Small intestine (tissue), 16 donors: ENCODE measurements at places on chromosomes 3 and 15. TPM values are rescaled to one million over a fixed set of nuclear protein-coding genes. Genes with fewer than 3 reads are reported as not detected.

EDC3 gene
- 29.2 TPM for polyA plus RNA-seq

GRCh38 chr3:148758303-148758884 lies 60.7 kb downstream of the AGTR1 start:
- no peak for DNase-seq
- H3K4me3 ChIP-seq, result no peak overlapping the region
- no peak overlapping the region for H3K27ac ChIP-seq
- H3K4me1 ChIP-seq, result no peaks in the 10 kb centered on the region
- no peaks in the 10 kb centered on the region for H3K27me3 ChIP-seq
- H3K36me3 ChIP-seq, result no peaks in the 10 kb centered on the region

MYL3 gene
- 81.6 TPM for polyA plus RNA-seq

DNA sequence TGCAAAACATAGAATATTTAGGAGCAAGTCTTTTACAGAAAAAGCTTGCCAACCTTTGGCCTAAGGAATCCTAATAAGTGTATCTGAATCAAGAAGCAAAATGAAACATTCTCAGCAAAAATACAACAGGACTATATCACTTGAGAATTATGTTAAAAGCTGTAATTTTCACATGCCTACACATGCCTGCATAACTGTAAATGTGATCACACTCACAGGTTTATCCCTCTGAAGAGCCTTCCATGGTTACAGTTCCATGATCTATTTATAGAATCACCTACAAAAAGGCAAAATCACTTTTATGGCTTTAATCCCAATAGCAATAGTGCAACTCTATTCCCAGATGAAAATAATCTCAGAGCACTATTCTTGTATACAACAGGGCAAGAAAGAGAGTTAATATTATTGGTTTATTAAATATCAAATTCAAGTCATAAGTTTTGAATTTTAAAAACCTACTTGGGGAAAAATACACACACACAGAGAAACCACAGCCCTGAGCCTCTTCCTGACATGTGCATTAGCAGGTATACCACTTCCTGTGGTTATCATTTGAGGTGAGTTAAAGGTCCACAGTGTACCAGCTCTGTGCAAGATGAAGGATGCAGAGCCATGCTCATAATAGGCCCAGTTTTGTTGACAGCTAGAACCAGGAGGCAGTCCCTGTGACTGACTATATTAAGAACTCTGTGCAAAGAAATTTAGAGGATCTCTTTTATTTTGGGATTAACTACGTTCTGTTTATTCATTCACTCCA lies 252.5 kb upstream of the TGFBR2 start:
- no peak overlapping the region for H3K27ac ChIP-seq
- no peak overlapping the region for H3K4me3 ChIP-seq

SKOR1 gene
- 0.45 TPM for polyA plus RNA-seq

GRCh38 chr3:42746455-42747450 lies 26.3 kb downstream of the CCDC13 start:
- H3K27ac ChIP-seq, result no peak overlapping the region
- peak; percentile 16 for DNase-seq
- no peak overlapping the region for H3K4me3 ChIP-seq
- no peaks in the 10 kb centered on the region for H3K36me3 ChIP-seq
- H3K4me1 ChIP-seq, result no peaks in the 10 kb centered on the region

DNA sequence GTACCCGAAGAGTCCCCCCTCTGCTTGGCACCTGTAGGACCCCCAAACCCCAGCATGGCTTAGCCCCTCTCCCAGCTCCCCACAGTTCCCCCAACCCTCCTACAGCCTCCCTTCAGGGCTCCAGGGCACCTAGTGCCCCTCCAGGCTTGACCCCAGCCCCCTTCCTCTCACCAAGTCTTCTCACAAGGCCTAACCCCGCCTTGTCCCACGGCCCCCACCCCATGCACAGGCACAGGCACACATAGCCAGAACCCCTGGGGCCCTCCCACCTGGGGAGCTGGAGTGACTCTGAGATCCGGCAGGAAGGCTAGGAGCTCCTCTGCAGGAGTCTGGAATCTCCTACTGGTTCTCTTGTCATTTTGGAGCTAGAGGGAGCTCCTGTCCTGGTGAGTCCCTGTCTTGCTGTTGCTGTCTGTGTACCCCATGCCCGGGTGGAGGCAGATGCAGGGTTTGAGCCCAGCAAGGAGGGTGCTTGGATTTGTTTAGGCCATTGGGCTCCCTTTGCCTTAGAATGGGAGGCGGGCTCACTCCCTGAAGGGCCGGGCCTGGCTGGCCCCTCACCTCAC lies 39.6 kb downstream of the KLF13 start:
- H3K4me3 ChIP-seq, result peak overlapping the region; percentile 8
- peak overlapping the region; percentile 90 for H3K27ac ChIP-seq
- peaks cover 62% of the 10 kb centered on the region for H3K4me1 ChIP-seq
- no peaks in the 10 kb centered on the region for H3K27me3 ChIP-seq
- DNase-seq, result no peak

DNA sequence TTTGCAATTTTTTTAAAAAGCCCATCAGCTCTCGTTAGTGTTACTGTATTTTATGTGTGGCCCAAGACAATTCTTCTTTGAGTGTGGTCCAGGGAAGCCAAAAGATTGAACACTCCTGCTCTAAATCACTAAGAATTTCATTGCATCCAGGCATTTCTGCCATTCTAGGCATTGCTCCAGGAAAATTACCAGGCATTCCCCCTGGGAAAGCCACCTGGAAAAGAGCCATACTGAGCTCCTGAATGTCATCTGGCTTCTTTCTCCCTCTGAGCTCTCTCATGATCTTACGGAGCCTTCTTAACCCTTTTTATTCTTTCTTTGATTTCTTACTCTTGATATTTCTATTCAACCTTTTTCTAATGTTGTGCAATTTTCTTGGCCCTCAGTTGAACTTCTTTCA lies 202.2 kb downstream of the DOCK3 start:
- no peak overlapping the region for H3K4me3 ChIP-seq
- H3K4me1 ChIP-seq, result no peaks in the 10 kb centered on the region

AMT gene
- 20.0 TPM for polyA plus RNA-seq

- H3K27me3 ChIP-seq, result no peaks in the 10 kb centered on the region
- no peak for DNase-seq
- H3K4me3 ChIP-seq, result no peak overlapping the region
- H3K36me3 ChIP-seq, result no peaks in the 10 kb centered on the region
- no peak overlapping the region for H3K27ac ChIP-seq
- H3K4me1 ChIP-seq, result no peaks in the 10 kb centered on the region
These were observed 59.6 kb upstream of the NEDD4 start for GRCh38 chr15:56053046-56053400.
